Gastrocnemius medialis (tissue), 4 donors: ENCODE measurements at places on chromosomes 1 and 21. TPM values are rescaled to one million over a fixed set of nuclear protein-coding genes. Genes with fewer than 3 reads are reported as not detected.

GRCh38 chr1:206122686-206123085 is 5.5 kb upstream of the AVPR1B start:
- no peak overlapping the region for H3K27ac ChIP-seq
- H3K4me3 ChIP-seq: no peak overlapping the region
- no peaks in the 10 kb centered on the region for H3K36me3 ChIP-seq
- H3K27me3 ChIP-seq: peaks cover 6% of the 10 kb centered on the region
- peaks cover 3% of the 10 kb centered on the region for H3K4me1 ChIP-seq

- H3K36me3 ChIP-seq: no peaks in the 10 kb centered on the region
- DNase-seq: no peak
- no peaks in the 10 kb centered on the region for H3K4me1 ChIP-seq
- H3K4me3 ChIP-seq: no peak within 1 kb of the TSS
- no peak within 1 kb of the TSS for H3K27ac ChIP-seq
Observed at GRCh38 chr21:40846587-40847411, at the start of gene DSCAM. DSCAM (minus strand) TSS chr21:40847158; CDS start chr21:40846661, 497 bp downstream.

Gene PAPPA2
- not detected for total RNA-seq

Gene KRTAP13-2
- total RNA-seq: not detected

Gene SOX13
- total RNA-seq: 16.8 TPM
